ENCODE measurements at places on chromosomes 1 and 21.

GRCh38 chr1:9010781-9011323 lies 15.4 kb downstream of the SLC2A7 start:
- no peak for DNase-seq

GRCh38 chr1:235307158-235308124 lies 20.5 kb downstream of the ARID4B start:
- DNase-seq: no peak

- no peak for DNase-seq
Observed at GRCh38 chr1:198771563-198772153, 132.8 kb downstream of the PTPRC start.

- DNase-seq: no peak
Observed at GRCh38 chr1:154353460-154353904, 28.2 kb downstream of the ATP8B2 start.

GRCh38 chr1:165560883-165561656 lies 17.3 kb downstream of the LRRC52 start:
- no peak for DNase-seq

- DNase-seq: no peak
Observed at GRCh38 chr1:43531107-43531905, 623 bp downstream of the PTPRF start.

GRCh38 chr1:172429331-172430127 lies 9.0 kb downstream of the C1orf105 start:
- peak; percentile 21 for DNase-seq

- DNase-seq: no peak
Observed at GRCh38 chr1:233723387-233723786, 109.5 kb downstream of the KCNK1 start.

- DNase-seq: no peak
Observed at GRCh38 chr1:160018900-160019299, 12.9 kb downstream of the PIGM start.

DNA sequence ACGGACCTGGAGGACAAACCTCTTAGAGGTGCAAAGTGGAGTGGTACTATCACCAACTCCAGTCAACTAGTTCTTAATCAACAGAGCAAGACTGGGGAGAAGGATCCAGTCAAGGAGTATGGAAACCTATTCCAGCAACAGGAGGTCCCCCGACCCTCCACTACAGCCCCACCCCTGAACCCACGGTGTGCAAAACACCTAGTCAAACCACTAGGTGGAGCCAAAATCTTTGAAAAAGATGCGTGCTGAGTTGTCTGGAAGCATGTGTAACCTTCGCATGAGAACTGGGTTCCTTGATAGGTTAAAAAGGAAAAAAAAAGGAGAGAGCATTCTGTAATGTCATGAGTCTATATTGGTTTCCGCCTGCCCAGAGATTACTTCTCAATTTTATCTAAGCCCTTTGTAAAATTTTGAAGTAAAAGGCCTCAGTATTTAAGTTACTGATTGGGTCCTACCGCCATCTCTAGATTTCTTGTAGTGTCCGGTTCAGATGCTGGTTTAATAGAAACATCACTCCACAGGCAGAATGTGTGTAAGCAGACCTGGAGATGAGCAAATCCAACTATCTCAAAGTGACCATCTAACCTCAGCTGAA lies 81.9 kb upstream of the HAO2 start:
- peak; percentile 3 for DNase-seq

DNA sequence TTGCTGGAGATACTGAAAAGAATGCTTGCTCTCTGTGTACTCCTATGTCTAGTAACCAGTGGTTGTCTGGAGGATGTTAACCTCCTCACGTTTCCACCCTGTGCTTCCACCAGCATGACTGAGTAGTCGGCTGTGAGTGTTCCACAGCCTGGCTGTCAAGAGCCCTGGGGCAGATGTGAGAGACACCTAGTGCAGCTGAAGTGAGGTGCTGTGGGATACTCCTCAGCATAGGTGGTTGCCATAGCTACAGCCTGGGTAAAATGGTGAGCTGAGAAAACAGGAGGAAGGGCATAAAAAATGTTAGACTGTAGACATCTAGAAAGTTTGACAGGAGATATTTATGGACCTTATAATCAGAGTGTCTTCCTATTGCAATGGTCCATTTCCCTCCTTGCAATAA lies 15.8 kb downstream of the IVL start:
- no peak for DNase-seq

- DNase-seq: no peak
Observed at GRCh38 chr1:109995536-109995935, 11.0 kb downstream of the AHCYL1 start.

DNA sequence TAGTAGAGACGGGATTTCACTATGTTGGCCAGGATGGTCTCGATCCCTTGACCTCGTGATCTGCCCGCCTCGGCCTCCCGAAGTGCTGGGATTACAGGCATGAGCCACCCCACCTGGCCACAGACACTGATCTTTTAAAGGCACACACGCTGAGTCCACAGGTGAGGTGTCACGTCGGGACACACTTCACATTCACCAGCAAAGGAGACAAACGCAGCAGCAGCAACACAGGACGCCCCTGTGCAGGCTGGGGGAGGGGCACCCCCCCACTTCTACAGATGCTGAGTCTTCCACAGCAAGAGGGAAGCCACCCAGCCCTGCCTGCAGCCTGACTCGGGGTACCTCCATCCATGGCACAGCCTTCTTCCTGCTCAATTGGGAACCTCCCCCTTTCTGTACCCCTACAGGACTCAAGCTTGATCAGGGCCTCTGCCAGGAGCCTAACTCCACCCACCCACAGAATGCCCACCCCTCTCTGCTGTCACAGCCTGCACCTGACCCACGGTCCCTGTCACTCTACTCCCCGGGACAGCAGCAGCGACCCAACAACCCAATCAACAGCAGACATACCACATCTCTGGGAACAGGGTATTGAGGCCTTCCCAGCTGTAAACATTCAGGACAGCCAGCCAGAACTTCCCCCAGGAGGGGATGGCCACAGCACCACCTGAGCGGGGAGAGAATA lies 9.5 kb downstream of the LSS start:
- DNase-seq: no peak

DNA sequence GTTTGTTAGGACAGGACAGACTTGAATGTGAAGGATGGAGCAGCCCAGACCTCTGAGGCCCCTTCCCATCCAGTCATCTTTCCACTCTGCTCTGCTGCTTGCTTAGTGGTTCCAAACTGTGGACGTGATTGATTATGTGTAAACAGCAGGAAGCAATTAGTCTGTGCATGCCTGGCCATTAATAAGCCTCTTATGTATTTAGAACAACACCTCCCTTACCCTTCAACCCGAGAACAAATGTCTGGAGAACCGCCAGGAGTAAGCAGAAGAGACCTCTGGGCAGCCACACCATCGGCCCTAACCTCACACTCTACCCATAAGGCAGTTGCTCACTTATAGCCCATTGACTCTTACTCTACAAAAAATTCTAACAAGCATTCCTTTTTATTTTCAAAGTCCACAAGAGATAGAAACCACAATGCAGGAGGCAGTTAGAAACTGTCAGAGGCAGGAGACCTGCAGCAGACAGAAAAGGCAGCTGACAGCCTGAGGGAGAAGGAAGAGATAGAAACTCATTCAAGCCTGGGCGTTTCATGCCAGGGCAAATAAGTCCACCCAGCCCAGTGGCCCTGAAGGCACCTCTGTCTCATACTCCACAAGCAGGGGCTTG lies 5.8 kb upstream of the EPHA8 start:
- DNase-seq: peak; percentile 53

- no peak for DNase-seq
Observed at GRCh38 chr21:39924577-39925308, 57.5 kb downstream of the PCP4 start.

DNA sequence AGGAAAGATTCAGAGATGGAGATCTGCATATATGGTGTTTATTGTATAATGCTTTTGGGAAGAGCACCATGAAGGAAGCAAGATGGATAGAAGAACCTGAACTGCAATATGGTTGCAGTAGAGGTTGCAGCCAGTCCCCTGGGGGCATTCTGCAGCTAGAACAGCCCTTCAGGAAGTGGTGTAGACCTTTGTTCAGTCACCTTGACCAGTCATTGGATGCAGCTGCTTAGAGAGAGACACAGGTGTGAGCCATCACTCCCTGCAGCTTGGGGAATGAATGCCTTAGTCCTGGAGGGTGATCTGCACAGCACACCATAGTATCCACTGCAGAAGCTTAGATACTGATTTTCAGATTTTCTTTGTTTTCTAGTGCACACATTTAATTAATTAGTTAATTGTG lies 42.3 kb downstream of the NEK7 start:
- no peak for DNase-seq

GRCh38 chr1:68623700-68624099 lies 126.8 kb upstream of the DEPDC1 start:
- DNase-seq: no peak

- DNase-seq: no peak
Observed at GRCh38 chr1:164588516-164589341, 29.7 kb downstream of the PBX1 start.

DNA sequence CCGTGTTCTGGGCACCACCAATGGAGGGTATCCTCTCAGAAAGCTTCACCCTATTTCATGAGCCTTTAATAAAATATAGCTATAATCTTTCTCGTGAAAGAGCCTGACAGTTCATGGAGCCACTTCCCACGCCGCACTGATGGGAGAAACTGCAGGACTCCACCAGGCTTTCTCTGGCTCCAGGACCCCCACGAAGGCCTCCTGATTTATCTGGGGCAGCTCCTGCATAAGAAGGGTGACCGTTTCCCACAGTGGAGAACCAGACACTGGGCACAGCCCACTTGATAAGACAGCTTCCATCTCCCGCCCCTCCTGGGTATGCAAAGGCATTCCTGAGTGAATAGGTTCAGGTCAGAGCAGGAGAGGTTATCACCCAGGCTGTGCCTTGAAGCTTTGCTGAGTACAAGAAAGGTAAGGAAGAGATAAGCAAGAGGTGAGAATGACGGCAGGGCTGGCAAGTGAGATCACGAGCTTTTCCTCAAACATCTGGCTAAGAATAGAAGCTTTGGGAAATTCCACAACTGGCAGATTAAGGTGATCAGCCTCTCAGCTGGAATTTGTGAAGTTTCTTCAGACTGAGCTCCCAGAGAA lies 499.8 kb downstream of the KIF26B start:
- DNase-seq: no peak

DNA sequence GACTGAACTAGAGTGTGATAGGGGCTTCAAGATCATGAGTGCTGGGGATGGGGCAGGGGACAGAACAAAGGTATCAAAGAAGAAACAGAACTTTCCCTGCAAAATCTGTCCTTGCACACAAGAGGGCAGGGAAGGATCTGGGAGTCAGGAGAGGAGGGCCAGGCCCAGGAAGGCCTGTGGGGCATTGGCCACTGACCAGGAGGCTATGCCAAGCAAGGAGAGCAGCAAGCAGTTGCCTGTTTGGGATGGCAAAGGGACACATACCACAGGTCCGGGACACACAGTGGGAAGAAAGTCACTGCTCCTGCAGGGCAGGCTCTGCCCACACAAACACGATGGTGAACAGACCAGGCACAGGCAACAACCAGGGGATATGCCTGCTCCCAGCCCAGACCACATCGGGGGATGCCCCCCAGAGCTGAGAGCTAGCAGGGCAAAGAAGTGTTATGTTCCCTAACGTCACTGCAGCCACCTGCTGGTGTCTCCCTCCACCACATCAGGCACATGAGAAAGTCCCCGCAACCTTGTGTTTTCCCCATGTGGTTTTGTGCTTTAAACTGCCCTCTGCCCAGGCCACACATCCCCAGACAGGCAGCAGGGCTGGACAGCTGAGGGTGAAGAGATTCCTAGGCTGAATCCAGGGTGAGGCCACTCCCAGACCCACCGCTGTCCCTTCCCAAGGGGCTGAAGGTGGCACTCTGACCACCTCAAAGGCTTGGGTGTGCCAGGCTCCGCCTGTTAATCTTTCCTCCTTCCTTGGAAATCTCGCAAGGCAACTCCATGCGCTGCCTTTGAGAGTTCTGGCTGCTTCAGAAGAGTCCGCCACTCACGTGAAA lies 53.6 kb downstream of the KIF21B start:
- no peak for DNase-seq

- DNase-seq: no peak
Observed at GRCh38 chr1:199929556-199929955, 98.0 kb upstream of the NR5A2 start.

- no peak for DNase-seq
Observed at GRCh38 chr21:45972716-45973474, 8.7 kb upstream of the COL6A1 start.

GRCh38 chr21:43262427-43262826 lies 93.6 kb downstream of the CRYAA start:
- no peak for DNase-seq

DNA sequence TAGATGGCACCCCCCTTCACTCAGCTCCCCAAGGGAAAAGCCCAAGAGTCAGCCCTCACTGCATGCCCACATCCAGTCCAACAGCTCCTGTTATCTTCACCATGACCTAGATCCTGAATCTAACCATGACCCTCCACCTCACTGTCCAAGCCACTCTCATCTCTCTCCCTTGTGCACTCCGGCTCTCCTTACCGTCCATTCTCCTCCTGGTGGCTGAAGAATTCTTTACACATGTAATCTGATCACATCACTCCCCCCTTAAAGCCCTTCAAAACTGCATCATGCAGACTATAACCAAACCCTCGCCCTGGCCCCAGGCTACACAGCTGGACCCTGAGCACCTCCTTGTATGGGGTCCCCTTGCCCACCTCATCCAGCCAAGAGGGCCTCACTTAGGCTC lies 14.0 kb upstream of the PAQR7 start:
- DNase-seq: peak; percentile 82

- no peak for DNase-seq
Observed at GRCh38 chr1:79762461-79762860, 755.9 kb upstream of the ADGRL4 start.

- no peak for DNase-seq
Observed at GRCh38 chr1:183255073-183255472, 69.0 kb downstream of the LAMC2 start.

GRCh38 chr1:55159571-55159970 lies 55.6 kb downstream of the USP24 start:
- no peak for DNase-seq

Data from NCI-H2029 treated with DMSO at 0.1 percent for 48 hours (cell line).